ENCODE measurements at places on chromosomes 16 and 17. TPM values are rescaled to one million over a fixed set of nuclear protein-coding genes. Genes with fewer than 3 reads are reported as not detected.

Gene TOB1
- total RNA-seq: 14.1 TPM

Gene TMEM132E
- total RNA-seq: not detected

Gene CDK5RAP3
- 50.8 TPM for total RNA-seq

Gene VAMP2
- total RNA-seq: 11.3 TPM

Gene MYO15A
- total RNA-seq: 1.6 TPM
